Posterior vena cava (tissue), 2 donors: ENCODE measurements at places on chromosomes 3 and 15.

DNA sequence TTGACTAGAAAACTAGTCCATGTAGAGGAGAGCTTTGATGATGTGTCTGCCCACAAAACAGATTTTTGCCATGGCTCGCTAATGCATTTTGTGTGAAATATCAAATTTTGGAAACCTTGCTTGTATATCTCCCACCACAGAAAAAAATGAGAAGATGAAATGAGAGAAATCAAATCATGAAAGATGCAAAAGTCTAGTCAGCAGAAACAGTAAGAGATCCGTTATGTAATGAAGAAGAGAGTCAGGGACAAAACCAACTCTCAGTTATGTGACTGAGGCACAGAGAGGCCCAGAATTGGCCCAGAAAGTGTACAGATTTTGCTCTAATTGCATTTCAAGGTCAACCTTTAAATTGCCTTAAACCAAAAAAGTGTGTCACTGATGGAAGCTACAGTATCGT, 107.0 kb downstream of the FILIP1L start:
- no peak for DNase-seq

DNA sequence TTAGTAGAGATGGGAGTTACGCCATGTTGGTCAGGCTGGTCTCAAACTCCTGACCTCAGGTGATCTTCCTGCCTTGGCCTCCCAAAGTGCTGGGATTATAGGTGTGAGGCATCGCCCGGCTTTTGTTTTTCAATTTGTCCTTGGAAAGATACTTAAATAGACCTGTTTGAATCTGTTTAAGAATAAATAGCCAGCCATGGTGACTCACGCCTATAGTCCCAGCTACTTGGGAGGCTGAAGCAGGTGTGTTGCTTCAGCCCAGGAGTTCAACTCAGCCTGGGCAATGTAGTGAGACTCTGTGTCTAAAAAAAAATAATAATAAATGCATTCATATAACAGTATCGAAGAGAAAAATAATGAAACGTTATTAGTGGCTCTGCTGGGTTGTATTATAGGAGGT, 17.3 kb downstream of the SNAPC5 start:
- no peak for DNase-seq

- DNase-seq, result no peak
Observed at GRCh38 chr3:179884136-179884535, 152.6 kb downstream of the PEX5L start.

GRCh38 chr15:74227968-74228722, 8.0 kb upstream of the CCDC33 start:
- no peak for DNase-seq

DNA sequence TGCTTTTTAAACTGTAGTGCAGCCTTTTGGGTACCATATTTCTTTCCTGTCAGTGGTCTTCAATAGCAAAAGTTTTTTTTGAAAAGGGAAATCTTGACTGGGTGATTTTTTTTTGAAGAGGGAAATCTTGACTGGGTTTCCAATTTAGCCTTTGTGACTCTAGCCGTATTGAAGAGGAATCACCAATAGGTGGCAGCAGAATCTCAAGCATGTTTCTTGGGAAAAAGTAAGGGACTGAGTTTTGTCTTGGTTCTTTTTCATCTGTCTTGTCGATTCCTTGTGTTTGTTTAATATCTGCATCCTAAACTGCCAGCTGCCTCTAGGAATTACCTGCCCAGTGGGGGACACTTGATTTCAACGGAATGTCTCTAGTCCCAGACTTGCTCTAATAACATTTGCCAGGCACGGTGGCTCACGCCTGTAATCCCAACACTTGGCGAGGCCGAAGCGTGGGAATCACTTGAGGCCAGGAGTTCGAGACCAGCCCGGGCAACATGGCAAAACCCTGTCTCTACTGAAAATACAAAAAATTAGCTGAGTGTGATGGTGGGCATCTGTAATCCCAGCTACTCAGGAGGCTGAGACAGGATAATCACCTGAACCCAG, 89.2 kb downstream of the RBPMS2 start:
- no peak for DNase-seq

DNA sequence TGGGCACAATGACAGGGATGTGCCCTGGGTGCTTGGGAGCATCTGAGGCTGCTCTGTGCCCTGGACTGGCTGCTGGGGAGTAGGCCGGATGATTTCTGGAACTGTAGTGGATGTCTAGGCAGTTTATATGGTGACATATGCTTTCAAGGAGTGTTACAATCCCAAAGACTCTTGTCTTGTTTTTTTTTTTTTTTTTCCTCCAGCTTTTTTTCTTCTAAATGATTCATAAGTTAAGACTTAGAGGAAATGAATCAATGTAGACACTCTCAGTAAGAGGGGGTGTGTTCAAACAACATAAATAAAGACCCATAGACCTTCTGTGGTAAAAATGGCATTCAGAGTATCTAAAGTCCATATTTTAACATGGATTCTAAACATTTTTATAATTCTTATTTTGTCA, 706.1 kb upstream of the GOLIM4 start:
- no peak for DNase-seq

DNA sequence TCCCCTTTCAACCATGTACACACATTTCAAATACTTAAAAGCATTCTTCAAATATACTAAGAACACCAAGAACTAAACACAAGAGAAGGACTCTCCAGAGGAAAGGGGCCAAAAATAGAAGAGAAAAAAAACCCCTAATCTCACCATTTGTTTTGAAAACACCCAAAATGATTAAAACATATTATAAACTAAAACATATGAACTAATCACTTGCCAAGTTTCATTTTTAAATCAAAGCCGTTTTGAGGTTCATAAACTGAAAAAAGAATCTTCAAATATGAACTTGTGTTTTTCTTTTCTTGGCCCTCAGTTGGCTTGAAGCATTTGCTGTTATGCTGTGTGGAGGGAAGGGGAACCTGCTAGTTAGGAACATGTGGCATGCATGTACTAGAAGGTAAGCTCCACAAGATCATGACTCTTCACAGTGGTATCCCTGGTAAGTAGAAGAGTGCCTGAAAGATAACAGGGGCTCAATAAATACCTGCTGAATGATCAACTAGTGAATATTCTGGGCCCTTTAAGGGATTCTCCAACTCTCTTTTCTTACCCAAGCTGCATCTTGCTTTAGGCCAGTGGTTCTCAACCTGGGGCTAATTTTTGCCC, 224.5 kb downstream of the TIGIT start:
- no peak for DNase-seq

- DNase-seq, result no peak
Observed at GRCh38 chr3:195115600-195116406, 155.2 kb downstream of the XXYLT1 start.

DNA sequence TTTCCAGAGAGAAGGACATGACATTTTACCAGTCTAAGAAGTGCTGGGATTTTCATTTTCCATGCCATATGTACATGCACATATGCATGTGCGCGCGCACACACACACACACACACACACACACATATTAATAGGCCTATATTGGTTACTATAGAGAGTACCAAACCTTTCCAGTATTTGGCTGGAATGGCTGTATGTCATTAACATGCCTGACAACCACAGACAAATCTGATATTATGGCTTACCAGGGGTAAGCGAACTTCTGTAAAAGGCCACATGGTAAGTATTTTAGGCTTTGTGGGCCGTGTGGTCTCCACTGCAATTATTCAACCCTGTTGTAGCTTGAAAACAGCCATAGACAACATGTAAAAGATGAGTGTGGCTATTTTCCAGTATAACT, 97.2 kb upstream of the TSPAN3 start:
- no peak for DNase-seq

GRCh38 chr3:35651426-35651825, 12.1 kb downstream of the ARPP21 start:
- no peak for DNase-seq

DNA sequence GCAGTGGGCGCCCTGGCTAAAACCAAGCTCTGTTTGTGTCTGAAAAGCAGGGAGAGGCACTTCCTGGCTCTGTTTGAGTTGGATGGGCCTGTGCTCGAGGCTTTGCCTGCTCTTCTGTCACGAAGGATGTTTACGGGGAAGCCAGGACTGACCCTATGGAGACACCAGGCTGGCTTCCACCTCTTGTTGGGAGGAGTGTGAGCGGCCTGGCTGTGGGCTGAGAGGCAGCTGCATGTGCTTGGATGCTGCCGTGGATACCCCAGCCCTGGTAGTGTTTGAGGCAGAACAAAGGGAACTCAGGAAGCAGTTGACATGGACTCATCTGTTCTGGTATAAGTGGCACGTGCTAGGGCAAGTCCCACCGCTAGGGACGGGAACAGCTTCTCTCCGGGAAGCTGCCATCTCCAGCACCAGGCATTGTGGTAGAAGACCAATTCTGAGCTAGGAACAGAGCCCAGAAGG, 17.6 kb upstream of the SLC41A3 start:
- DNase-seq, result peak; percentile 66

DNA sequence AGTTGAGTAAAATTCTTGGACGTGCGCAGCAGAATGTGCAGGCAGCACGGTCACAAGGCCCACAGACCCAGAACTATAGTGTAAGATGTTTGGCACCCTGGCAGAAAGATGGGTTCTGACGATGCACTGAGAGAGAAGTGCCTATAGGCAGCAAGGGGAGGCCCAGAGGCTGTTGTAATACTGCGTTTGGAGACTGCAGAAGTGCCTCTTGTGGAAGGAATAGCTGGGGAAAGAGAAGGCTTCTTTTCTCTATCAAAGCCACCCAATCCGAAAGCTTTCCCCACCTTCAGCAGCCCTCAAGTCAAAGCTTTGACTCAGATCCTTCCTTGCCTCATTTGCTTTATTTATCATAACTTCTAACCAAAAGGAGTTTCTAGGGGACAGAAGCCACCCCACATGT, 5.2 kb upstream of the SIN3A start:
- no peak for DNase-seq

GRCh38 chr15:90097475-90097874, 4.8 kb downstream of the IDH2 start:
- DNase-seq, result peak; percentile 8

GRCh38 chr3:122092460-122093165, 37.5 kb downstream of the CD86 start:
- no peak for DNase-seq

DNA sequence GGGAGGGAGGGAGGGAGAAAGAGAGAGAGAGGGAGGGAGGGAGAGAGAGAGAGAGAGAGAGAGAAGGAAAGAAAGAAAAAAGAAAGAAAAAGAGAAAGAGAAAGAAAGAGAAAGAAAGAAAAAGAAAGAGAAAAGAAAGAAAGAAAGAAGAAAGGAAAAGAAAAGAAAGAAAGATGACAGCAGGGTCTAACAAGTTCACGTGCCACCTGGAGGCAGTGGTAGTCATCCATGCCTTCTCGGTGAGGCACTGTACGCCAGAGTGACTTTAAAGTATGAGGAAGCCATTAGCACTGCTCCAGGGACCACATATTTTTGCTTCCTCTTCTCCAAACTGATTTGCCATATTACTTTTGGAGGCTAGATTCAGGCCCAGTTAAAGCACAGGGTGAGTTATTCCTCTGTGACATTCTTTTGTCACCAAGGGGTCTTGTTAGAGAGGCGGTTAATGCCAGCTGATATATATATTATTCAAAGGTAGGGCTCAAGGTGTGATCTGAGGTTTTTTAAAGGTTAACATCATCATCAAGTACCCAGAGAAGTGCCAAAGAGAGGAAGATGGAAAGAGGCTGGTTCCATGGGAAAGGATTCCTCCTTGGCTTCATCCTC, at the start of gene HTR3D:
Gene HTR3D, plus strand, starts transcription at position 556 of the 606 bp plus-strand sequence. Its CDS starts 0 bp downstream, at position 556.
- DNase-seq, result no peak

GRCh38 chr3:195117978-195118581, 152.9 kb downstream of the XXYLT1 start:
- DNase-seq, result no peak

GRCh38 chr3:79109754-79110153, 658.0 kb downstream of the ROBO1 start:
- DNase-seq, result no peak

DNA sequence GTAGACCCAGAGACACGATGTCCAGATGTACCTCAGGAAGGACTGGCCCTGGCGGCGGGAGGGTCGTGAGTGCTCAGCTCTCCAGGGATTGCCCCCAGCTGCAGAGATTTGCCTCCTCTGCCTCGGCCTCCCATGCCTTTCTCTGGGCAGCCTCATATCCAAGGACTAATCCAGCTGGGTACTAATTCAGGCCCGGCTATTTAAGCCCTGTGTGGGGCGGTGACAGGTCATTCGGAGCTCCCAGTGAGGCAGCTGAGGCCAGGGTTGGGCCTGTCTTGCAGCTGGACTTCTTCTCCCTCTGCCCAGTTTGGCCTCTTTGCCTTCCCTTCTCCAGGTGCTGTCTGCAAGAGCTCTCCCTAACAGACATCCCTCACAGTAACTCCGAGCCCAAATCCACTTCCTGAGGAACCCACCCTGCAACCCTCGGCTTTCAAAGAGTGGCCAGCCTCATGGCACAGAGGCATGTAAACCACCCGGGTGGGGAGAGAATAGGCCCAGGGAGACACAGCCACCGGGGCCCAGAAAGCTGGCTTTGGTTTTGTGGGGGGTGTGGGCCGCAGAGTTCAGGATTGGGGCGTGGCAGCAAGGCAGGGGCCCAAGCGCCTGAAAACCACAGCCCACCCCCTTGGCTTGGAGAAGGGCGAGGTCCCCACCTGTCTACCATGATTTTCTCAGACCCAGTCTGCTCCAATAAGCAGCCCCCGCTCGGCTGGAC, 85.8 kb downstream of the PPCDC start:
- no peak for DNase-seq

GRCh38 chr3:13650210-13651056, 101.5 kb downstream of the FBLN2 start:
- peak; percentile 93 for DNase-seq

- no peak for DNase-seq
Observed at GRCh38 chr3:195777975-195778374, 33.8 kb downstream of the MUC4 start.

DNA sequence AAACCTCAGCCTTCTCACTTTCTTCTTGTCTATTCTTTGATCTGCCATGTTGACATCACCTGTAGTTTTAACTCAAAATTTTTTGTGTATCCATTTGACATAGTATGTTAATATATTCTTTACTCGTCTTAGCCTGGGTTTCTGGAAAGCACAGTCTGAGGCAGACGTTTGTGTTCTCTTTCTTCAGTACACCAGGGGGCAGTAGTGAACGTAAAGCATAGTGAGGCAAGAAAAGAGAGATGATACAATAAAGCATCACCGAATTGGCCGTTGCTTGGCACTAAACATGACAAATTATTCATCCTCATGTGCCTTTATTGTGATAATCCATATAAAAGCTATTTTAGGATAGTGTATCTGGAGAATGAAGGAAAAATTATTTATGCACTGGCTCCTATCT, 141.0 kb upstream of the MYRIP start:
- no peak for DNase-seq

- DNase-seq, result no peak
Observed at GRCh38 chr15:70320077-70320476, 222.4 kb upstream of the TLE3 start.

- no peak for DNase-seq
Observed at GRCh38 chr15:50355980-50356379, 982 bp upstream of the GABPB1 start.
